ENCODE measurements at places on chromosomes 6 and 20.

DNA sequence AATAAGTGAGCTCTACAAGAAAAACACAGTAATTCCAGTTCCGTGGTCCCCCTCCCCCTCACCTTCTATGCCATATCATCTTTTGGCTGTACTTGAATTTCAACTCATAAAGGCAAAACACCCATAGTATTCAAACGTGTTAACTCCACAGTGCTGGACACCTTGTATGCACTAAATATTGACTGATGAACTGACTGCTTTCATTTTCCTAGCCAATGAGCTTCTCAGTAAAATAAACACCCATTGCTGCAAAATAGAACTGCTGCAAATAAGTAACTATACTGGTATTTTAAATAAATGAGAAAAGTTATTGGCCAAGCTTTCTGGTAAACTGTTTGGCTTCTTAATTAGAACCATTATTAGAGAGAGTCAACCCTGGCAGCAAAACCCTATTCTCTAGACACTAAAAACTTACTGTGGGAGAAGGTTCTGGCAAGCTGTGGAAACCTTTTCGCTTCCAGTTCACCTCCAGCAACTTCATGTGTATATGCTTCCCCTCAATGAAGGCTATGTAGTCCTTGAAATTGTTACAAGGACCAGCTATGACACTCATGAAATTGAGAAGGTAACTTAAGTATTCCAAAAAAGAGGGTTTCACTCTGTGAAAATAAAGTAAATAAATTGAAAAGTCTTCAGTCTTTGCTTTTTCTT lies 86.0 kb downstream of the MBOAT1 start:
- DNase-seq, result no peak

- DNase-seq, result no peak
Measured at GRCh38 chr20:51833326-51833725, 31.0 kb upstream of the SALL4 start.

DNA sequence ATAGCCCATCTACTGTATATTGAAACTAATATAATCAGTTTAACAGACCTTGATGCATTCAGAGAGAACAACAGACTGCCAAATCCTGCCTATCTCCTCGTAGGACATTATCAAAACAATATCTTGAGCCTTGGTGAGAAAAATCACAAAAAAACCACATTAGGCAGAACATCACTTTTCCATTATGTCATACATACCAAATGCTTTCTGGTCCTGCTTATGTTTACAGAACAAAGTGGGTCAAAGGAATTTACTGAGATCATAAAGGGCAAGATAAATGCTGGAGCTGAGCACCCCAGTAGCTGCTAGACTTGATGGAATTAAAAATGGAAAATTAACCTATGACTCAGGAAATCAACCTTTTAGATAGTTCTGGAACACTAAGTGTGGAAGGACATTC lies 195.3 kb upstream of the KCNK16 start:
- no peak for DNase-seq

DNA sequence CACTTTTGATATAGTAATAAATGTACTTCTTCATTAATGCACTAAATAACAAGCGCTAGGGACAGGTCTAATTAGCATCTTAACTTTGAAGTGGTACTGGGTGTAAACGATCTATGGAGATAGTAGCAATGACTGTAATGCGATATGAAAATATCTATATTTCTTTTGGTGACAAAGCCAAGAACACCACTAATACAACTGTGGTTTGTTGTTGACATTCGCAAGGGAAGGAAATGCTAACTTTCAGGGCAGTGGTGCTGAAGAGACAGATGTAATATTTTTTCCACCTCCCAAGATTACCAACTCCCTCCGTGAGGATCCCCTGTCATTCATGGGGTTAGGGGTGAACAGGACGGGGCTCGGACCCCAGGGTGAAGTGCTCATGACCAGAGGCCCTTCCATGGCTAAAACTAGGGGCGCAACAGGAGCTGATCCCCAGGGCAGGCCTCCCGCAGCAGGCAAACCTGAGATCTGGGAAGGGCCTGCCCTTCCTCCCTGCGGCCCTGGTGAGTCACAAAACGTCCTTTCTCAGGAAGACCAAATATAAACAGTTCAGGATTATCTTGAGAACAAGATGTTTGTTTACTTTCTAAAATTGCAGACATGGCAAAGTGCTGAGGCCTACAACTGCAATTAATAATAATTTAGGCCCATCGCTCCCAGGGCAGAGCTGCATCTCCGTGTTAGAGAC lies 65.0 kb upstream of the TOX2 start:
- no peak for DNase-seq

GRCh38 chr6:158118886-158119285 lies 49.2 kb downstream of the SERAC1 start:
- no peak for DNase-seq

DNA sequence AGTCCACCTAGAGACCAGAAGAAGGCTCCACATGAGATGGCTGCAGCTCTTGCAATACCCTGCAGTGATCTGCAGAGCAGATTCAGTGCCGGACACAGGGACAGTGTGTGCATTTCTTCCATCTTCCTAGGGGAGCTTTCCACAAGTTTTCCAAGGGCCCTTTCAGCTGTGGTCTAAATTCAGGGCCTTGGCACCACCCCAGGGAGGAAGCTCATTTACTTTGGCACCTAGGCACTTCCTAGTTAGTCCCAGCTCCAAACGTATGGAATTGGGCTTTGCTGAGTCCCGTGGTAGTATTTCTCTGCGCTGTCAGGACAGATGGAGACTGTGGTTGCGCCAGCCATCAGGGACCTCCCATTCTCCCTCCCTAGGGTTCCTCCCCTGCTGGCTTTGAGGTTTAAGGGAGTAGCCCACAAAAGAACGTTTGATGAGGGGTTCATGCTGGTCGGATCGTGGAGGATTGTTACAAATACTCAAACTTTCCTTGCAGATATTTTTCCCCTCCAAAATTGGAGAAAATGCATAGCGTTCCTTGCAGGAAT lies 182.3 kb upstream of the UST start:
- no peak for DNase-seq

- no peak for DNase-seq
Measured at GRCh38 chr6:131014080-131014776, 48.8 kb downstream of the EPB41L2 start.

DNA sequence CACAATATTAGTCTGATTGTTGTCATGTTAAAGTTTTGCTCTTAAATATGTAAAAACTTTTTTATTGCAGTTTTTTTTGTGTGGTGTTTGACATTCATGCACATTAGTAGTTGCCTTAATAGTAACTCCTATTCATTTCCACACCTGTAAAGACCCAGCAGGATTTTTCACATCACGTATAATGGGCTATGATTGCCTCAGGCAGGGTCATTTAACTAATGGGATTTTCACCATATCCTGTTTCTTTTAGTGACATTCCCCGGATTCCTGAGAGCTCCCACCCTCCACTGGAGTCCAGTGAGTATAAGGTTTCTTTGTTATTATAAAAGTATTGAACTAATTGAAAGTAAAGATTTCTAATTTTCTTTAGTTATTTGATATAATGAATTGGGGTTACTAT lies 359.2 kb downstream of the RIMS1 start:
- DNase-seq, result no peak

DNA sequence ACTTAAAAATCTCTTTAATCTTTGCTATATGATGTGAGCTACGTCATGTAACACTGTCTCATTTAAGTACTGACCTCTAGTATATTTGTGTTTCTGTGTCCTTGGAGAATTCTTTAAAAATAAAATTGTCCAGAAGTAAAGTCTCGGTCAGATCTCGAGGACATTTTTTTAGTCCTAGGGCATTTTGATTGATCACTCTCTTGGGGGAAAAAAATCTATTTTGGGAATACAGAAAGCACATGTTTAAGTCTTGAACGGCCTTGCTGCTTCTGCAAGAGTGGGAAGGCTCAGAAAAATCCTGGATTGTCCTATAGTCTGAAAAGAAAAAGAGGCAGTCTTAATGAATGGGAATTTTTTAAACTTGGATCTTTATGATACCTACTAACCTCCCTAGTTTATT lies 234.3 kb downstream of the UTRN start:
- DNase-seq, result no peak

DNA sequence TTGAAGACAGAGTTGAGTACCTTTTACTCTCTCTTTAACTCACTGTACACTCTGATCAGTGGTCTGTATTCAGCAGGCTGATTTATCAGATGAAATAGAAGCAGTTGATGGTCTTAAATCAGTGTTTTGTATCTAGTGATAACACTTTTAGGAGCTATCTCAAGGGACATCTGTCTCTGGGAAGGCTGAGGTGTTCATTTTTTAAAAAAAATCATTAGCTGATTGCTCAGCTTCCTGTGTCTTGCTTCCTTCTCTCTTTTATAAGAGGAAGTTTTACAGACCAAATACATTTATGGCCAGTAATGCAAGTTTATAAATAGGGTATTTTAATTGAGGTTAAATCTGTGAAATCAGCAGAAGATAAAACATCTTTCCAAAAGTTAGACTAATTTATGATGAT lies 12.0 kb upstream of the CCDC170 start:
- no peak for DNase-seq

DNA sequence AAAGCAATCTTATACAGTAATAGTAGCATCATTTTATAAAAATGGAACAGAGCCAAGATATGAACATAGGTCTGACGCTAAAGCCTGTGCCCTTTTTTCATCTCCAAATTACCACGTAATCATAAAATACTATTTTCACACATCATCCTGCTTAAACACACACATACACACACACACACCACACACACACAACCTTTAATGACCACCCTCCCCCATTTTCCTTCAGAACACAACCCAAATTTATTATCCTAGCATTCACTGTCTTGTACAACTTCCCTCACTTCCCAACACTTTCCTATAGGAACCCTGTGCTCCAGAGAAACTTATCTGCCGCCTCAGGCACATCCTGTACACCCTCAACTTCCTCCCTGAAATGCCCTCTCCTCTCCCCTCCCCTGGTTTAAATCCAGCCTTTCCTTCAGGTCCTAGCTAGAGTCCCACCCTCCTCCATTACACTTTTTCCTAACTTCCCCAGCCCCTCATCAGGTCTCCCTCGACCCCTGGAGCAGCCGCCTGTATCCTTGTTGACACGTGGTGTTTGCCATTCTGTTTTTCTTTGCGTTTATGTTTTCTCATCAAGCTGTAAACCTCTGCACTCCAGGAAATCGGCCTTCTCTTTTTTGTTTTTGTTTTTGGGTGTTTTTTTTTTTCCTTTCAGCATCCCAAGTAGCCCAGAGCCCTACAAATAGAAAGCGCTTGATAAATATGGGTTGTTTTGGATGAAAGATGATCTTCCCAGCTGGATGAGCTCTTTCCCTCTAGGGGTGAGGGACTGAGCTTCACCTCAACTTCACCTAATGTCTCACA lies 968 bp upstream of the MMP24 start:
- DNase-seq, result no peak

- peak; percentile 91 for DNase-seq
Measured at GRCh38 chr20:57392512-57393271, 1.5 kb downstream of the RBM38 start.

GRCh38 chr20:6562111-6562510 lies 205.4 kb upstream of the BMP2 start:
- no peak for DNase-seq

GRCh38 chr6:109513571-109514071 lies 30.6 kb upstream of the ZBTB24 start:
- peak; percentile 10 for DNase-seq

DNA sequence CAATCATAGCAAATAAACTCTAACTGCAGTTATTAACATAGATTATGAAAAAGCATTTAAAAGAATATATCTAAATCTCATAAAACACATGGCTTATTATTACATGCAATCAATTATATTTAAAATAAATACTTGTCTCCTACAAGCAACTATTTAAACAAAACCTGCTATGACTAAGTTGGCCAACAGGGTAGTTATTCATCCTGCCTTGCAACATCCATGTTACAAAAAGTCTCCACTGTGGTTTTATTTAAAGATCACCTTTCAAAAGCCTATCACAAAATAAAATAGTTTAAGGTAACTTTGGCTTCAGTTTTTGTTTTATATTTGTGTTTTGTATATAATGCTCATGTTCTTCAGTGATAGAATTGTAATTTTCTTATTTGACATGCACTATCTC lies 1127.0 kb upstream of the MAP3K7 start:
- DNase-seq, result no peak

- DNase-seq, result no peak
Measured at GRCh38 chr20:4664691-4665360, 56.9 kb upstream of the PRND start.

DNA sequence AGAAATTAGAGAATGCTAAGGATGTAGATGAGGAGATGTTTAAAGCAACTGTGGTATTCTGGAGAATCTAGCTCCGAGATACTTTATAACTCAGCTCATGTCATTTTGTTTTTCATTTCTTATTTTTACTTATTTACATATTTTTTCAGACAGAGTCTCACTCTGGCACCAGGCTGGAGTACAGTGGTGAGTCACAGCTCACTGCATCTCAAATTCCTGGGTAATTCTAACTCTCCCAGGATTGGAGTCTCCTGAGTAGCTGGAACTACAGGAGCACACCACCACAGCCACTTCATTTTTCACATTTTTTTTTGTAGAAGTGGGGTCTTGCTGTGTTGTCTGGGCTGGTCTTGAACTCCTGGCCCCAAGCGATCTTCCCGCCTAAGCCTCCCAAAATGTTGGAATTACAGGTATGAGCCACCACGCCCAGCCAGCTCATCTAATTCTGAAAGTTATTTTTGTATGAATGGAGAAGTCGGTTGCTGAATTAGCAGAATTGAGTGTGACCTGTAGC lies 94.3 kb upstream of the FAM8A1 start:
- DNase-seq, result no peak

GRCh38 chr6:55943329-55943728 lies 67.9 kb upstream of the BMP5 start:
- no peak for DNase-seq

- DNase-seq, result no peak
Measured at GRCh38 chr6:111382476-111383294, 100.3 kb downstream of the REV3L start.

DNA sequence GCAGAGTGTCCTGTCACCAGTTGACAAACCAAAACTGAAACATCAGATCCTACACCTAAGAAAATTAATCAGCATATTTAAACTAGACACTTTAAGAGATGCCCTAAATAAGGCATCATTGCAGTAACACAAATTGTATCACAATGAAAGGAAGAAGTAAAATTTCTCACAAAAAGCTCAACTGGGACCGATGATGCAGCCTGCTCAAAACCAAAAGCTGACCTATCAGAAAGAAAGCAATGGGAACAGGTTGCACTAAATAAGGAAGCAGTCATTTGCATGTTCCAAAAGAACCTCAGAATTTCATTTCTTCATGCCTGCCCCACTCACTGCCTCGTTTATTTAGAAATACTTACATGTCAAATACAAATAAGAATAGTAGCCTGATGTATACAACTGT lies 12.1 kb downstream of the HIVEP2 start:
- peak; percentile 44 for DNase-seq

DNA sequence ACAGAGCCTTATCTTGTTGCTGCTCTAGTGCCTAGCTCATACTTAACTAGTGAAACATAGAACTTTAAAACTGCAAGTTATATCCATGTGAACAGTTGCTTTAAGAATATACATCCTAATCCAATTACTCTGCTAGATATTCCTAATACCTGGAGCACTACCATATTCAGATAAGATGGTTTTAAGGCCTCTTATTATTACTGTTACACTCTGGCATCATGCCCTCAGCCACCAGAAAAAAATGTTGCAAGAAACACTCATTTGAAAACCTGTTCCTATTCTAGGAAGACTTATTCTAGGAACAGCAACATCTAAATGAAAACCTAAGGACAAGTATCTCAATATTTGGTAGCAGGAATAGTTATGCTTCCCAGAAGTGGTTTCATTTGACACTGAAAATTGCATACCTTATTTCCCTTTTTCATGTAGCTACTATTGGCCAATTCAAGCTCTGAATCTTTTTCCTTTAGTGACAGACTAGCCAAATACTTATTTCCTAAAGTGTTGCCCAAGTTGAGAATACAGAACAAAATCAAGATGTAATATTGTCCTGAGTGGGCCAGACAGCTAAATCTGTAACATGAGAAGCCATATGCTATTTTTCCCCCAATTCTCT lies 4.8 kb upstream of the MTFR2 start:
- DNase-seq, result peak; percentile 12
